ENCODE measurements at places on chromosomes 7 and 10. TPM values are rescaled to one million over a fixed set of nuclear protein-coding genes. Genes with fewer than 3 reads are reported as not detected.

Gene TBX20
- total RNA-seq = 0.22 TPM

Gene PON1
- total RNA-seq = not detected

Gene STAG3
- 1.2 TPM for total RNA-seq

Gene FXYD4
- not detected for total RNA-seq

Gene MBL2
- not detected for total RNA-seq

Gene LIPA
- total RNA-seq = 114 TPM

Gene EFCAB10
- total RNA-seq = 0.39 TPM

All from placental epithelial cell (primary cell).